ENCODE measurements at places on chromosomes 2 and 18. TPM values are rescaled to one million over a fixed set of nuclear protein-coding genes. Genes with fewer than 3 reads are reported as not detected.

The EHBP1 gene
- 52.5 TPM for total RNA-seq

The ZNF892 gene
- total RNA-seq, result 0.17 TPM

The CACNB4 gene
- total RNA-seq, result 0.13 TPM

The DLX2 gene
- total RNA-seq, result 0.67 TPM

The ESPNL gene
- total RNA-seq, result 0.16 TPM

The TRPM8 gene
- 0.42 TPM for total RNA-seq

The PROKR1 gene
- not detected for total RNA-seq

The SAG gene
- total RNA-seq, result not detected

The PROM2 gene
- total RNA-seq, result 0.06 TPM

The C1GALT1C1L gene
- total RNA-seq, result 1.7 TPM

The RNF125 gene
- 0.32 TPM for total RNA-seq

The PSD4 gene
- 8.3 TPM for total RNA-seq

The ITPRIPL1 gene
- total RNA-seq, result not detected

The DLGAP1 gene
- total RNA-seq, result 0.01 TPM

The FBXO48 gene
- 0.52 TPM for total RNA-seq

The SOX11 gene
- total RNA-seq, result not detected

The G6PC2 gene
- not detected for total RNA-seq

The ACVR1C gene
- 0.02 TPM for total RNA-seq

The FSIP2 gene
- total RNA-seq, result not detected

The TLX2 gene
- total RNA-seq, result 0.44 TPM

The SH3RF3 gene
- total RNA-seq, result 0.40 TPM

The REG3G gene
- not detected for total RNA-seq

The OSGEPL1 gene
- 4.7 TPM for total RNA-seq

The C1QL2 gene
- 0.06 TPM for total RNA-seq

All from A549 treated with CORT108297 at 1 μM for 4 hours (cell line).